ENCODE measurements at places on chromosomes 6 and 20.

- DNase-seq, result peak; percentile 20
Measured at GRCh38 chr20:57654363-57654997, 34.3 kb upstream of the ZBP1 start.

GRCh38 chr20:21183722-21184121 lies 57.8 kb downstream of the KIZ start:
- no peak for DNase-seq

GRCh38 chr6:151441390-151442166 lies 10.3 kb downstream of the RMND1 start:
- DNase-seq, result no peak

- no peak for DNase-seq
Measured at GRCh38 chr20:3652676-3653596, 10.3 kb downstream of the GFRA4 start.

DNA sequence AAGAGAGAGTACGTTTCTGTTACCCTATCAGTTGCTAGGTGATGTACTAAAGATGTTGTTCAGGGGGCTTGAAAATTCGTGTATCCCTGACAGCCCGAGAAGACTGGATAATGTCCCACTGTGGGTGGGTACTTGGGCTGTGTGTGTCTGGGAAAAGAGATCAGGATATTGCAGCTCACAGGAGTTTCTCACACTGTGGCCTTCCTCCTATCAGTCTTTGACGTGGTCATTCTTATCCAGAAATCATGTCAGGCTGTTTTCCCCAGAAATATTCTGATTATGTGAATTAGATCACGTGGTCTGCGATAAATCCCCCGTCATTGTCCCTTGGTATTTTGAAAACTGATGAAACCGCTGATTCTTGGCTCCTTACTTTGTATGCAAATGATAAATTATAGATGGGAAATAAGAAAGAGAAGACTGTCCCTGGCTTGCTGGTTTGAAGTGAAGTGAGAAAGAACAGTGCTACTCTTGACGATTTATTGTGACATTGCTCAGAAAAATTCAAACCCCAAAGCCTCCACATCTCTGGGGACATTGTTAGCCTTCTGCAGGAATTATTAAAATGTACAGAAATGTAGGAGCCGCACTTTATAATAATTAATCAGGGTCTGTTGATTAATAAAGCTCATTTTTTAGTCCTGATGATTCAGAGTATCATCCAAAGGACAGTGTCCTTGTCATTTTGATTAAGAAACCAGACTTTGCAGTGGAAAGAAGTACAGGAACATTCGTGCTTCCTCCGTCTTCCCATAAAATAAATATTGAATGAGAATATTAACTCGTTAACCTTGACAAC lies 167.5 kb upstream of the TSHZ2 start:
- no peak for DNase-seq
